ENCODE measurements at places on chromosomes 5 and 9.

- DNase-seq = no peak
These were observed 22.6 kb downstream of the ABCA1 start for GRCh38 chr9:104905153-104905901.

DNA sequence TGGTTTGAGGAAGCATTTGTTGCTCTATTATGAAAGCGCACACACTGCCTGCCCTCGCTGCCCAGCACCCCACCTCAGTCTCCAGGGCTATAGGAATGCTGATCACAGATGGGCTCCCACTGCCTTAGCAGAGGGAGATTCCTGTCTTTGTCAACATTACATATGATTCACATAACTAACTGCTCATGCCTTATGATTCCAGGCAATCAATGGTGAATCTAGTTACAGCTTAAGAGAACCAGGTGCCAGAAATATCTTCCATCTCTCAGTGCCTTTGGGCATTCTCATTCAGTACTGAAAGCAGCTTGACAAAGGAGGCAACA, 458.9 kb upstream of the C9orf72 start:
- no peak for DNase-seq

DNA sequence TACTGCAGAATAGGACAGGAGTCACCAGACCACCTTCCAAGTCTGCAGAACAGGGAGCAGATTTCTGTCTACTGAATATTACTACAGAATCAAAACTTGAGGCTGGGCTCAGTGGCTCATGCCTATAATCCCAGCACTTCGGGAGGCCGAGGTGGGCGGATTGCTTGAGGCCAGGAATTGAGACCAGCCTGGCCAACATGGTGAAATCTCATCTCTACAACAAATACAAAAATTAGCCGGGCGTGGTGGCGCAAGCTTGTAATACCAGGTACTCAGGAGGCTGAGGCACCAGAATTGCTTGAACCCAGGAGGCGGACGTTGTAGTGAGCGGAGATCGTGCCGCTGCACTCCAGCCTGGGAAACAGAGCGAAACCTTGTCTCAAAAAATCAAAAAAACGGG, 710.8 kb upstream of the WWC1 start:
- no peak for DNase-seq

DNA sequence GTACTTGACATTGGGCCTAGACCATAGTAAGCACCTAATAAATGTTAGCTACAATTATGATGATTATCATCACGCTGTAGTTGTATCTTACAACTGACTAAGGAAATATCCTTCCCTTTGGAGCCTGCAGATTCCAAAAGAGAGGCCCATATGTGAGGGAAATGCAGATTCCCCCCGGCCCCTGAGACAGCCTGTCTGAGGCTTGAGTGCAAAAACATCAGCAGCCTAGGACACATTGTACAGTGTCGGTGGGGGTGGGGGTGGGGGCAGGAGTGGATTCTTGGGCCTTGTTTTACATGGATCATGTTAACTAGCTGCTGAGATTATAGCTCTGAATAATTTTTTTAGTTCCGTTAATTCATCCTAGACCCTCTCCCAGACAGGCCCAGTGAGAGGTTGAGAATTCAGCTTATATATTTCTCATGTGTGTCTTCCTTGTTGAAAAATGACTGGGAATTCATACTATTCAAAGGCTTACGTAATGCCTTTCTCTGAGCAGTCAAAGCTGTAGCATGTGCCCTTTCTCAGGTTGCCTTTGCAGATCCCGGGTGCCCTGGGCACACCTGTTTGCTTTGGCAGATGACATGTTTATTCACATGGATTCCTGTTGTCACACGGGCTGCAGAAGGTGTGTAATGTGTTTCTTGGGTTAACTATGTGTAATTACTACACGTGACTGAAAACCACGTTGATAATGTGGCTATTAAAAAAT, 262.8 kb downstream of the NR3C1 start:
- no peak for DNase-seq

DNA sequence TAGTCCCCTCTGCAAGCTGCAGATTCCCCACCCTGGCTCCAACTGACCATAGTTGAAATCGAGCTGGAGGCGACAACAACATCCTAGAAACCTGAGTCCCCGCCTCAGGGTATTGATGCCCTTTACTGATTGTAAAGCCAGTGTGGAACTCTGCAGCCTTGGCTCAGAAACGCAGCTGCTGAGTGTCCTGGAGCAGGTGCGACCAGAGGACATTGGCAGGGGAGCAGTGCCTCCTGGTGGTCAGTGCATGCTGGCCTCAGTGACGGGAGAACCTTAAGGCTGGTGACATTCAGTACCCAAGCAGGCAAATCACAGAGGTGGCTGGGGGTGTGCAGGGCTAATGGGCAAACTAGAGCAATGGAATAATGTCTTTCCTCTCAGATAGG, 20.4 kb upstream of the ZNF354B start:
- no peak for DNase-seq

DNA sequence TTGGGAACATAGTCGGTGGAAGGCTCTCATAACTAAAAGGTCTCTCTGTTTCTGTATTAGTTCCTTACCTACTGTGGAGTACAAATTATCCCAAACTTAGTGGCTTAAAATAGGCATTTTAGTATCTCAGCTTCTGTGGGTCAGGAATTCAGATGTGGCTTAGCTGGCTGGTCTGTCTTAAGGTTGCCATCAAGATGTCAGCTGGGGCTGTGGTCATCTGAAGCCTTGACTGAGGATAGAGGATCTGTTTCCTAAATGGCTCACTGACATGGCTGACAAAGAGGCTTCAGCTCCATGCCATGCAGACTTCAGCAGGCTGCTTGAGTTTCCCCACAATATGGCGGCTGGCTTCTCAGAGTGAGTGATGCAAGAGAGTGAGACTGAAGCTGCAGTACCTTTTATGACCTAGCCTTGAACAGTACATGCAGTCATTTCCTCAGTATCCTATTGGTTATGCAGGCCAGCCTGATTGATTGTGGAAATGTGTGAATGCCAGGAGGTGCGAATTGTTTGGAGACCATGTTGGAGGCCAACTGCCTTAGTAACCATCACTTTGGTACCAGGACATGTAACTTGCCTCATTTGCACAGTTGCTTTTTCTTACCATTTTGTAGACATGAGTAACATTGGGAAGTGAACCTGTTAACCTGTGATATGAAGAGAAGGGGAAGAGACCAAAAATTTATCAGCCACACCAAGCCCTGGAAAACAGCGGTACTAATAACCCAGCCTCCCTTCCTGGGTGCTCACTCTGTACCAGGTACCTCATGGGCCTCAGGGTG, 152.8 kb upstream of the IER5L start:
- no peak for DNase-seq

DNA sequence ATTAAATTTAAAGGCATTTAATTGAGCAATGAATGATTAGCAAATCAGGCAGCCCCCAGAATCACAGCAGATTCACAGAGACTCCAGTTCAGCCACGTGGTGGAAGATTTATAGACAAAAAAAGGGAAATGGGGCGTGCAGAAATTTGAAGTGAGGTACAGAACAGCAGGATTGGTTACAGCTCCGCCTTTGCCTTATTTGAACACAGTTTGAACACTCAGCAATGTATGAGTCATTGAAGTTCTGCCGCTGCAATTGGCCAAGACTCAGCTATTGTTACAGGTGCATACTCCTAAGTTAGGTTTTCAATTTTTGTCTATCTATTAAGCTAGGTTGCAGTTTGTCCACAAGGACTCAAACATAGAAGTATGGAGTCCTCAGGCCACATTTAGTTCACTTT, 157.7 kb upstream of the SLC12A2 start:
- DNase-seq = no peak

DNA sequence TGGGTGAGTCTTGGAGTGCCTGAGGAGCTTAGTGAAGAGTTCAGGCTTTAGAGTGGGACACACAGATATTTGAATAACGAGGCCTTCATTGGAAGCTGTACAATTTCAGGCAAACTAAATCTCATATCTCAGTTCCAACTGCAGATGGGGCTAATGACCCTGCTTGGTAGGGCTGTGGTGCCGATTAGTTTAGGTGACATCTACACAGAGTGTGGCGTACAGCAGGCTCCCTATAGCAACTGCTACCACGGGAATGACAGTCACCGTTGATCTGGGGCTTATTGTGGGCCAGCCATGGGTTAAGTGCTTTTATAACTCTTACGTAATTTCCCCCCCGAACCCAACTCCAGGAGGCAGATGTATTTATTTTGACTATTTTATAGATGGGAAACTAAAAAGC, 70.8 kb downstream of the FAT2 start:
- DNase-seq = no peak
